Esophagus squamous epithelium (tissue), 5 donors: ENCODE measurements at places on chromosomes 6 and 20.

GRCh38 chr6:7114744-7115458 is 7.1 kb downstream of the RREB1 start:
- no peak for DNase-seq

GRCh38 chr6:11427091-11427722 is 110.3 kb upstream of the TMEM170B start:
- no peak for DNase-seq

DNA sequence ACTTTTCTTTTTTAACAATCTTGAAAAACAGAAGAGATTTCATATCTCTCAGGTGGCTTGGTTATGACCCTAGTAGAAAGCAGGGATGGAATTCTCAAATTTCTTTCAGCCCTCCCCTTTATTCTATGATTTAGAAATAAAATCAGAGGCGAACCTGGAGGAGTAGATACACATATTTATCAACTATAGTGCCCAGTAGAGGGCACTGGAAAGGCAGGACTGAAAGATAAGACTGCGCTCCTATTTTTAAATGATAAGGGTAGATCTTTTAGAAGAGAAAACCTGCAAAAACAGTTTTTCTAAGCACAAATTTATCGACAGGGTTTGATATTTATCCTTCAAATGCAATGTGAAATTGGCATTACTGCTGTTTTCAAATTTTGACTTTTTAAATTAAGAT is 1296.6 kb downstream of the EPHA7 start:
- no peak for DNase-seq

- DNase-seq, result no peak
Observed at GRCh38 chr6:116369540-116369939, 1.2 kb upstream of the DSE start.
